Urinary bladder (tissue), 4 donors: ENCODE measurements at places on chromosomes 12 and 14. TPM values are rescaled to one million over a fixed set of nuclear protein-coding genes. Genes with fewer than 3 reads are reported as not detected.

DNA sequence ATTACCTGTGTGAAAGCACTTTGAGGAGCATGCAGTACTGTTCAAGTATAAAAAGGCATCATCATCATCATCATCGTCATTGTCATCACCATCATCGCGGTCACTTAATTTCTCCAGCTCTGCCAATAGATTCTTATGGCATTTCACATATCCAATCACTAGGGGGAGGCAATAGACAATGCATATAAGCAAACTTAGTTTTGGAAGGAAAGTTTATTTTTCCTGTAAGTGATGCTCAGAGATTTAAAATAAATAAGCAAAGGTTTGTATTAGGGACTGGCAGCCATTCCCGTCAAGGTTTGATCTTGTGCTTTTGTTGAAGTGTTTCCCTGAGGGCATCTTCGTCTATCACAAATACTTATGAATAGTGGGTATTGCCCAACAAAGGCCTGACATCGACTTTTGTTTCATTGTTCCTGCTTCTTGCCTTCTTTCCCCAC lies 127.4 kb downstream of the KTN1 start:
- no peak for DNase-seq

HCAR2 gene
- total RNA-seq: 3.8 TPM

DNA sequence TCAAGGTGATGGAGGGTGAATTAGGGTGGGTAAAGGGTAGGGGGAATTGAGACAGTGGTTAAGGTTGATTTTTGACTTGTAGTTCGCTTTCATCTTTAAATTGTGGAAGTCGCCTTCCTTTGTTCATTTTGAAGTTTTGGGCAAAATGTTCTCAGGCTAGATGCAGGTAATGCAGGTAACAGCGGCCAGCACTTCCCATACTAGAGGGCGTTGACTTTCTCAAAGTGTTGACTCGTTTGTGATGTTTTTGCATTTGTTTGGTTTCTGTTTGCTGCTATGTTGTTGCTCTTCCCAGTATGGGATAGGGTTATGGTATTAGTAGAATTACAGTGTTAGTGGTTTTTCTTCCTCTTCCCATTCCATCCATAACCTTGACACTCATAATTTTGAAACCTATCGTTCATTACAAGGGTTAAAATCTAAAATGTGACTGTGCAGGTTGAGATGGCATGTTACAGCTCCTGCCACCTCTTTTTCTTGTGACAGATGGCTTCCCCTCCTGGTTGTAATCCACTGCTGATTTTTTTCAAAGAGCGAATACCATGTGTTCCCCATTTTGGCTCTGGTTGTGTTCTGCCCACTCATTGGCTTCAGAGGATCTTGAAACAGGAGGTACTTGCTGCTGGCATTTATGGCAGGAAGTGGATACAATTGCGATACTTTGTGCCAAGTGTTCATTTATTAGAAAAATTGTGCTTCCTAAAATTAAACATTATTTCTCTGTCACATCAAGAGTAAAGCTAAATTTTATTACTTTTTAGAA lies 57.1 kb downstream of the ERC1 start:
- no peak for DNase-seq

DNA sequence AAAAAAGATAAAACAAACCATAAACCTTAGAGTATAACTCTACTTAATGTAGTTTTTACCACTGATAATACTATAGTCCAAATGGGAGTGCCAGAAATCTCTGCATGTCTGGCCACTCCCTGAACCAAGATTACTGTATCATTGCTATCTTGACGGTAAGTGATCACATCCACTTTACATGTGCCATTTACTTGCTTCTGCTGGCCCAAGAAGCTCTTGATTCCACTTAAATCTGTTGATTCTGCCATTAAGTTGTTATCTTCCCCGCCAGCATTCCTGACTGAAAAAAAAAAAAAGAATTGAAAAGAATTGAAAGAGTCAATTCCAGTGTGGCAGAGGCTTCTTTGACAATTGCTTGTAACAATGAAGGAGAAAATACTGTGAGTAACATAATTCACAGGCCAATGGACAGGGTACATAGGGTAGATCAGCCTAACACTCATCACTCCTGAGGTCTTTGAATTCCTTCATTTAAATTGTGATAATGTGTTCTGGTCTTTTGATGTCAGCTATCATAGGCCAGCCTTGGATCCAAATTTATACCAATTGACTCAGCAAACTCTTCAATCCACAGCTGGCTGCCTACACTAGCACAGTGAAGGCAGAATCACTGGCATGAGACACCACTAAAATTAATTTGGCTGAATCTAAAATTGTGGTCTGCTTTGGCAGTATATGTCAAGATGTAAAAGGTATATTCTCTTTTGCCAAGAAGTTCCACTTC lies 665.2 kb upstream of the FLRT2 start:
- DNase-seq: no peak

- peak; percentile 47 for DNase-seq
Measured at GRCh38 chr14:90491221-90491885, 94.5 kb downstream of the CALM1 start.

- DNase-seq: no peak
Measured at GRCh38 chr12:121453629-121454028, 53.7 kb downstream of the RNF34 start.

DNA sequence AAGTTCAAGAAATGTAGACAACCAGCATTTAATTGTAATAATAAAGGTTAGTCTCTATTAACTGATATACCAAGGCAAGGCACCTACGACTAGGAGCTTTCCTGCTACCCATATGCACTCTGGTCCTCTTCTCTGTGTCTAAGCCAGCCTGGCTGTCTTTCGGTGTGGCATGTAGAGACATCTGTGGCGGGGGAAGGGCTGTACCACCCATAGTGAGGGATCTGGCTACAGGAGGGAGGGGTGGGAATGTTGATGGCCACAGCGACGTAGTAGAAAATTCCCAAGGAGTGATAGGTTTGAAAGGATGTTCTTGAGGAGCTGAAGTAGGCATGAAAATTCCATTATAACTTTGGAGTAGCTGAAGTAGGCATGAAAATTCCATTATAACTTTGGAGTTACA lies 344.2 kb downstream of the ATP23 start:
- no peak for DNase-seq

- no peak for DNase-seq
Measured at GRCh38 chr12:5403411-5403810, 28.5 kb upstream of the NTF3 start.

- DNase-seq: no peak
Measured at GRCh38 chr12:131386781-131387180, 324.1 kb upstream of the SFSWAP start.

DNA sequence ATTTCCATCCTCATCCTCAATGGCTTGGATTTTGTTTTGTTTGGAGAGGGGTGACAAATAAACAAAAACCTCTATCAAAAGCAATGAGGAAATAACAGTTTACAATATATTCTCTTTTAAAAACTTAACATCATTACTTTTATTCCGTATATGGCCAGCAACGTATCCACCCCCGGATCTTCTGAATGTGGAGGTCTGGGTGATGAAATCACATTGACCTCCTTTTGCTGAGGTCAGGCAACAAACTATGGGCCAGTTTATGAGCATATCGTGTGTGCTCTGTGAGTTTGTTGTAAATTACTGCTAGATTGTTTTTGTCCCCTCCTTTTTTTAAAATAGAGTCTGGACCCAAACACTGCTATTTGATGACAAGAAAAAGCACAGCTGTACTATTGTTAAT lies 178.1 kb downstream of the BCAT1 start:
- DNase-seq: no peak

- peak; percentile 80 for DNase-seq
Measured at GRCh38 chr14:23640524-23641141, 4.5 kb downstream of the DHRS2 start.

DNA sequence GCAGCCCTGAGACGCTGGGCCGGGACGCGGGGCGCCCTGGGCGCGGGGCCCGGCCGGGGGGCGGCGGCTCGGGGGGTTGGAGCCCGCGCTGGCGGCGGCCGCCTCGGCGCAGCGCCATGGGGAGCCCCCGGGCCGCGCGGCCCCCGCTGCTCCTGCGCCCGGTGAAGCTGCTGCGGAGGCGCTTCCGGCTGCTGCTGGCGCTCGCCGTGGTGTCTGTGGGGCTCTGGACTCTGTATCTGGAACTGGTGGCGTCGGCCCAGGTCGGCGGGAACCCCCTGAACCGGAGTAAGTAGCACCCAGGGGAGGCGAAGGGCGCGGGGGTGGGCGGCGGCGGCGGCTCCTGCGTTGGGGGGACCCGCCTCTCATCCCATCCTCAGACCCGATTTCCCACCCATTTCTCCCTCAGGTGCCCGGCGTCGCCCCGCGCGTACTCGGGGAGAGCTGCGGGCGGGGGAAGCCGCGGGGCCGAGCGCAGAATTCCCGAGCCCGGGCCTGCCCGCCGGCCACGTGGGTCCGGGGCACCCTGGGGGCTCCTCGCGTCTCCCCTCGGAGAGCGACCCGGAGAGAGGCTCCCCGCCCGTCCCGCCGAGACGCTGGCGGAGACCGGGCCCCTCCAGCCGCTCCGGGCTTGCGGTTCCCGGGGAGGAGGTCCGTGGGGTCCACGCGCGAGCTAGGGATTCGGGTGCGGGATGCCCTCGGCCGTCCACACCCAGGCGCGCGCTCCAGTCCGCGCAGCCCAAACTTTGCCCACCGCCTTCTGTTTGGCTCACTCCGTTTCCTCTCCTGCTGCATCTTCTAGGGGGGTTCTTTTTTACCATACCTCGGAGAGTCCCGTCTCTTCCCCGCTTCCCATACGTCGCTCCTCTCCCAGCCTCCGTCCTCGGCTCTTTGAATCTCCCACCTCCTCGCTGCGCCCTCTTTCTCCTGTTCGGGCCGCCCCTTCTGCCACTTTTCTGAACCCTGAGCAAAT lies 807 bp downstream of the B4GALNT3 start:
- DNase-seq: no peak

- DNase-seq: no peak
Measured at GRCh38 chr12:65826353-65827171, 2.3 kb downstream of the HMGA2 start.

GRCh38 chr12:105342464-105342863 lies 12.0 kb downstream of the C12orf75 start:
- no peak for DNase-seq

ARG2 gene
- 2.1 TPM for total RNA-seq

DNA sequence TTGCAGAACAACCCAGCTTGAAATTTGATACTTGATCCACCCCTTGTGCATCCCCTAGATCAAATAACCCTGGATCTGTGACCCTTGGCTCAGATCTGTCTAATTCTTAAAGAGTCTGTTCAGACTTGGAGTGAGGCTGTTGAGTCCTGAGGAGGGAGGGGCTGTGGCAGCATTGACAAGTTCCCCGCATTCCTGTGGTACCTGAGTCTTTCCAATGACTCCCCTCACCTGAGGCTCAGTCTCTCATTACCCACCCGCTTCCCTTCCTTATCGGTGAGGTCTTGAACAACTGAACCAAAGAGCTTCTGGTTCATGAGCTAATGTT lies 16.1 kb upstream of the HDAC7 start:
- no peak for DNase-seq

DNA sequence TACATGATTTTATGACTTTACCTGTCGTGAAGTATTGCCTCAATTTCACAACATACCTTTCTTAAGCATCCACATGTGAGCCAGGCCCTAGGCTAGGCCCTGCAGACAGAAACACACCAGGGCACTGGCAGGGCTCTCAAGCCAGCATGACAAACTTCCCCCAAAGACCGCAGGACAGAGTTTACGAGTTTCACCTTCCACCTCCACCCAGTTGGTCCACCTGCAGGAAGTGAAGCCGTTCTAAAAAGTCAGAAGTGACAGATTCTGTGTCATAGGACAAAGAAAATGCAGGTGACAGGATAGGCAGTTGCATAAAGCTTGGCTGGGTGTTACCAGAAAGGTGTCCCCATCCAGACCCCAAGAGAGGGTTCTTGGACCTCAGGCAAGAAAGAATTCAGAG lies 382.3 kb downstream of the PCNX1 start:
- DNase-seq: no peak

DNA sequence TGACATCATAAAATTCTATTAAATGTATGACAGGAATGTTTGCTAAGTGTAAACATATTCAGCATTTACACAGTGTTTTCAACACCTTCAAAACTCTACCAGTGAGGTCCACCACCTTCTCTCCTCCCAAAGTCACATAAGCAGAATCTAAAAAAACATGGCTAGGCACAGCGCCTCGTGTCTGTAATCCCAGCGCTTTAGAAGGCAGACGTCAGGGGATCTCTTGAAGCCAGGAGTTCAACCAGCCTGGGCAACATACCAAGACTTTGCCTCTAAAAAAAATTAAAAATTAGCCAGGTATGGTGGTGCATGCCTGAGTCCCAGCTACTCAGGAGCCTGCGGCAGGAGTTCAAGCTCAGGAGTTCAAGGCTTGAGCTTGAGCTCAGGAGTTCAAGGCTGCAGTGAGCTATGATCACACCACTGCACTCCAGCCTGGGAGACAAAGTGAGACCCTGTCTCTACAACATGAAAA lies 30.0 kb downstream of the NUMB start:
- DNase-seq: no peak

DNA sequence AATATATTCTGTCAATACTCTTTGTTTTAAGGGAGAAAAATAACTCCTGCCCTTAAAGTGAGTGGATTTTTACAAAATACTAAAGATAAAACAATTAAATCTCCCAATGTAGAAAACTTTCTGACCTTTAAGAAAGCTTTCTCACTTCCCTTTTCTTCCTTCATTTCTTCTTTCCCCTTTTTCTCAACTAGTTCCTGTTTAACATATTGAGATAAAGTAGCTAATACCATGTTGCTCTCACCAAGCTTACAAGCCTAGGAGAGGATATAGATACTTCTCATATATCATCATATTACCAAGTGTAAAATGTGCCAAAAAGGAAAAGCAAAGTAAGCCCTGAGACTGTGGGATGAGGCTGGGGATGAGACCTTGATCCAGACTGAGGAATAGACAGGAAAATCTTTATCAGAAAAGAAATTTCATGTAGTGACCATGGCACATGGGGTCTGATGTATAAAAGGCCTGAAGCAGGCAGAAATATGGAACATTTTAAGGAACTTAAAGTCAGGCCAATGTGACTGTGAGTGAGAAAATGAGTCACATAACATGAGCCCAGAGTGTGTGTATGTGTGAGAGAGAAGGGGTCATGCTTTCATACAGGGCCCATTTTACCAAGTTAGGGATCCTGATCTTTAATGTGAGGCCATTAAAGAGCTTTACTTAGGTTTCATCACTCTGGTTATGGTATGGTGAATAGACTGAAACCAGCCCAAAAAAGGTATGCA lies 1.6 kb upstream of the RPL10L start:
- no peak for DNase-seq

- no peak for DNase-seq
Measured at GRCh38 chr12:62977418-62977817, 42.5 kb upstream of the PPM1H start.

GPR65 gene
- total RNA-seq: 2.5 TPM

- no peak for DNase-seq
Measured at GRCh38 chr14:61290701-61291100, 9.6 kb upstream of the TMEM30B start.

DNA sequence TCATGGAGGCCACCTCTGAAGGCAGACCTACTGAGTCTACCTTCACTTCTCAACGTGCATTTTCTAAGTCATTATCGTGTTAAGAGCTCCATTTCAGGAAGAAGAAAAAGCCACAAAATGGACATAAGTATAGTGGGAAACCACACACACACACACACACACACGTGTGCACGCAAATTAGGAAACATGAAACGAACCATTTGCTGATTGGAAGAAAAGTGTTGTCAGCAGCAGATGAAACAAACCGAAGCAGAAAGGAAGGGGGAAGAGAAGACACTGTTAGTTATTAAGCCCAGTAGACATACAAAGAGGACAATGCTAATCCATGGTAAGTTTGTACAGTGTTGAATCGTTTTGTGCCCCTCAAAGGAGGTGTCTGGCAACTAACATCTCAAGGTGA lies 9.9 kb upstream of the VPS33A start:
- no peak for DNase-seq

GRCh38 chr14:69664865-69665526 lies 53.6 kb downstream of the SUSD6 start:
- DNase-seq: no peak

LRP1-AS gene
- total RNA-seq: not detected

TOMM20L gene
- total RNA-seq: not detected

C14orf132 gene
- 26.2 TPM for total RNA-seq
